ENCODE measurements at places on chromosomes 13 and 19.

DNA sequence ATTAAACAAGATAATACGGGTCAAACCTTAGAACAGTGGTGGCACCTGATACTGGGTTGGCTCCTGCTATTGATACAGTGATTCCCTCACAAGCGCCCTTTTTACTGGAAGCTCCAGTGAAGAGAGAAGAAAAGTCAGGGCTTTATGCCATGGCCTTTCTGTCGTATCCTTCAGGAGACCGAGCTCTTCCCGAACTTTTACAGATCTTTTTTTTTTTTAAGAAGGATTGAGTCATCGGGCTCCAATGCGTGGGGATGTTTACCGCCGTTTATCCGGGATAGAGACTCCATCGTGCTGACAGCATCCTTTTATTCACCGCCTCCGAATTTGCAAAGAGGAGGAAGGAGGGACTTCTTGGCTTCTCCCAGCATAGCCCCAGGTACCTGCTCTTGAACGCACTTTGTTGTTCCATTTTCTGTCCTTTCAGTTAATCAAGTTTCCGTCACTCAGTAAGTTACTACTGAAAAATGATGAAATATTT, 574 bp downstream of the ZNF227 start:
- peak; percentile 69 for DNase-seq

- no peak for DNase-seq
These were observed 66.0 kb upstream of the DOCK9 start for GRCh38 chr13:99043831-99044231.

- no peak for DNase-seq
These were observed 2.8 kb upstream of the DZIP1 start for GRCh38 chr13:95647321-95647720.

- no peak for DNase-seq
These were observed 115.3 kb downstream of the SOX1 start for GRCh38 chr13:112182251-112182650.

DNA sequence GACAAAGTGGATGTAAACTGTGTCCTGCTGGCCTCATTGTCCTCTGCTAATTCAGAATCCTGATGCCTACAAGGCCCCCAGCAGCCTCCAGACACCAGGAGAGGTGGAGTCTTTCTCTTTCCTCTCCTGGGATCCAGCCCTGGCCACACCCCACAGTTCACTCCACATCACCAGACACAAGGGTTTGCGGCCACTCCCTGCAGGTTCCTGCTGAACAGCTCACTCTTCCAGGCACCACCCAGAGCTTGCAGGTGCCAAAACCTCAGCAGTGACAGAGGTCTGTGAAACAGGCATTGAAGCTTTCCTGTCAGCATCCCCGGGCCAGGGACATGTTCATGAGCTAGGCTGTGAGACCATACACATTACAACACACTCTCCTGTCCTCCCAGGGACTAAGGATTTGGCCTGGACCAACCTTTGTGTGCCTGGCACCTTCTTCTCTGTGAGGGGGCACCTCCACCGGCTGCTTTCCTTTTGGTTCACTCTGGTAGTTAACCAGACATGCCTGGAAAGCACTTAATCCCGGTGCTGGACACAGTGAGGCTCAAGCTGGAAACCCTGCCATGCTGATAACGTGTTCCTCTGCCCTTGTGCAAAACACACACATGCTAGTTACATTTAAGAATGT, 11.1 kb upstream of the ATP12A start:
- DNase-seq = peak; percentile 42

DNA sequence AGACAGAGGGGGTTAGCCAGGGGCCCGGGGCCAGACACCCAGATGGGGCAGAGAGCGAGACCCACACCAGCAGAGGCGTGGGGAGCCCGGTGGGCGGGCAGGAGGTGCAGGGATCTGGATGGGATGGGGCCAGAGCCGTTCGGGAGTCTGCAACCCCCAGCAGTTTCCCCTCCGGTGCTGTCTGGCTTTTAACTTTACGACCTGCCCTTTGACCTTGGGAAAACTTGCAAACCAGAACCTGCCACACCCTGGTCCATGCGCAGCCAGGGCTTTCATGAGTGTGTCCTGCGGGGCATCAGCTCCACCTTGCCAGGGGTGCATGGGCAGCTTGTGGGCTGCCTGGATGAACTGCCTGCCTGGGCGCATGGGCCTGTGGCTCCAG, 9.8 kb downstream of the JOSD2 start:
- DNase-seq = no peak

- DNase-seq = peak; percentile 55
These were observed 15.3 kb downstream of the TTYH1 start for GRCh38 chr19:54430306-54431254.

GRCh38 chr13:39859898-39860297, 204.4 kb downstream of the COG6 start:
- DNase-seq = no peak

- peak; percentile 62 for DNase-seq
These were observed 85.6 kb downstream of the RXFP2 start for GRCh38 chr13:31824705-31825517.

DNA sequence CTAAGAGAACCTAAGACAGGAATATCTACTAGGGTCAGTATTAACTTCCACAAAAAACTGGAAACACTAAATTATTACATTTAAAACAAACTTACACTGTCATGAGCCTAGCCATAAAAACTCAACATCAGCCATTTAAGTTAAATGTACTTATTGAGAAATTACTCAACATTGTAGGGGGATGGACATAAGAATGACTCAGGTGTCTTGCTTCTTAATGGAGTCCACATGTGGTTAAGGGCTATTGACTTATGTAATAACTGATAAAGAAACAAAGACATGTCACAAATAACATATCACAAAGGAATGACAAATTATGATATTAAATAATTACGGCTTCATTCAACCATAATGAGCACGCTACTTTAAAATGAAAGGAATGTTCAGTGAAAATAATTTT, 36.2 kb downstream of the CLDN10 start:
- DNase-seq = peak; percentile 50

DNA sequence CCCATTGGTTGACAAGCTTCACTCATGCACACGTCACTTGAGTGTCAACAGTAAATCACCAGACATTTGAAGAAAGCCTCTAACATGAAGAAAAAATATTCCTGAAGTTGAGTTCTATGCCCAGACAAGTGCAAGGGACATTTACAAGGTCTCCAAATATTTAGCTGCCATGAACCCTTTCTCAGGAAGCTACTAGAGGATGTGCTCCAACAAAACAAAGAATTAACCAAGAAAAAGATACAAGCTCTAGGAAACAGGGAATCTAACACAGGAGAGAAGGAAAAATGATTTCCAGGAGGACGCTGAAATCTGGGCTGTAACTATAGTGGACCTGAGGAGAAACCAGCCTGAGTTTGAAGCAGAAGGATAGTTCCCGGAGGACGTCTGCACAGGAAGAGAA, 45.7 kb upstream of the KATNAL1 start:
- no peak for DNase-seq

DNA sequence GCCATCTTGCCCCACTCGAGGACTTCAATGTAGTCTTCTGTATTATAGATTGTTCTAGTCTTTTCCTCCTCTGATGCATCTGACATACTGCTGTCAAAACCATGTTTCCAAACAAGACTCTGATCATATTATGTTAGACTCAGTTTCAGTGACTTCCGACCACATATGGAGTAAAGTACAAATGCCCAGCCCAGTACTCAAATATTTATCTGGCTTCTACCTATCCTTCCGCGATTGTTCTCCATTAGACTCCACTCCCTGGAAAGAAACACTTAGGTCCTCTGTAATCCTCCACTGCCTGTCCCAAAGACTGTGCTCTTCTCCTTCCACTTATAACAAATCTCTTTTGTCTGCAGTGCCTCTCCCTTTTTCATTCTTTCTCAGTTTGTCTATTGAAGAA, 439.5 kb downstream of the EFNB2 start:
- no peak for DNase-seq

- no peak for DNase-seq
These were observed 760.4 kb downstream of the SLITRK1 start for GRCh38 chr13:83121896-83122295.

GRCh38 chr19:38742296-38742695, 2.0 kb downstream of the CAPN12 start:
- DNase-seq = no peak

DNA sequence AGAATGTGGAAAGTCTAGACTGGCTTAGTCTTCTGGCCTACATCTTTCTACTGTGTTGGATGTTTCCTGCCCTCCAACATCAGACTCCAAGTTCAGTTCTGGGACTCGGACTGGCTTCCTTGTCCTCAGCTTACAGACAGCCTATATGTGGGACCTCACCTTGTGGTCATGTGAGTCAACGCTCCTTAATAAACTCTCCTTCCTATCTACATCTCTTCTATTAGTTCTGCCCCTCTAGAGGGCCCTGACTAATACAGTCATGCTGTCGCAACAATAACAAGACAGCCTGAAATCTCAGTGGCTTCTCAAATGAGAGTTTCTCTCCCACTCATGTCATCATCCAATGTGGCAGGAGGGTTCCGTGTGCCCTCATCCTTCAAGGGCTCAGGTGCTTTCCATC, 347.8 kb downstream of the MZT1 start:
- DNase-seq = no peak

DNA sequence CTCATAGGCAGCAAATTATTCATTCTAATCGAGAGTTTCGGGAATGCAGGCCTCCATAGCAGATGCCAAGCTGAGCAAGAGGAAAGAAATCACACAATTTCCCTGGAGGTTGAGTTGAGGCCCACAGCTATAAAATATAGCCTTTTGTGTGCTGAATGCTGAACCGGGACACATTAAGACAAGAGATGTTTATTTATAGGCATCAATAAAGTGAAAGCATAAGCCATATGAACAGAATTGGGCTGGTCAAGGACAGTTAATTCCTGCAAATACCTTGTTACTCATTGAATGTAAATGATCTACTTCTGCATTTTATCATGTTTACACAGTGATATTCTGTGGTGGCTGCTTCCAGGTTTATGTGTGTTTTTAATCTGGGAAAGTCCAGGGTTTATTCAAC, 461.7 kb downstream of the KLF12 start:
- no peak for DNase-seq

DNA sequence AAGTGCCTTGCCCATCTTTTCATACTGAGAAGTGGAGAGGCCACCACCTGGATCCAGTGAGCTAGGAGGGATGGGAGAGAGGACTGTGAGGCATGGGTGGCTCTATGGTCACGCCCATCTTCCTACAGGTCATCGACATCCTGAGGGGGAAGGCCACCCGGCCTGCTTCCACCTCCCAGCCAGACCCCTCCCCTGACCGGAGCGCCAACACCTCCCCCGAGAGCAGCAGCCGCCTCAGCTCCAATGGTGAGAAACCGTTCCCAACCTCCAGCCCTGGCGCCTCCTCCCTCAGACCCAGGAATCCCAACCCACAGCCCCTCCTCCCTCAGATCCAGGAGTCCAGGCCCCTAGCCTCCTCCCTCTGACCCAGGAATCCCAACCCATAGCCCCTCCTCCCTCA, 10.1 kb downstream of the BCL3 start:
- no peak for DNase-seq

- no peak for DNase-seq
These were observed 688 bp downstream of the ZNF606 start for GRCh38 chr19:58001895-58002369.

DNA sequence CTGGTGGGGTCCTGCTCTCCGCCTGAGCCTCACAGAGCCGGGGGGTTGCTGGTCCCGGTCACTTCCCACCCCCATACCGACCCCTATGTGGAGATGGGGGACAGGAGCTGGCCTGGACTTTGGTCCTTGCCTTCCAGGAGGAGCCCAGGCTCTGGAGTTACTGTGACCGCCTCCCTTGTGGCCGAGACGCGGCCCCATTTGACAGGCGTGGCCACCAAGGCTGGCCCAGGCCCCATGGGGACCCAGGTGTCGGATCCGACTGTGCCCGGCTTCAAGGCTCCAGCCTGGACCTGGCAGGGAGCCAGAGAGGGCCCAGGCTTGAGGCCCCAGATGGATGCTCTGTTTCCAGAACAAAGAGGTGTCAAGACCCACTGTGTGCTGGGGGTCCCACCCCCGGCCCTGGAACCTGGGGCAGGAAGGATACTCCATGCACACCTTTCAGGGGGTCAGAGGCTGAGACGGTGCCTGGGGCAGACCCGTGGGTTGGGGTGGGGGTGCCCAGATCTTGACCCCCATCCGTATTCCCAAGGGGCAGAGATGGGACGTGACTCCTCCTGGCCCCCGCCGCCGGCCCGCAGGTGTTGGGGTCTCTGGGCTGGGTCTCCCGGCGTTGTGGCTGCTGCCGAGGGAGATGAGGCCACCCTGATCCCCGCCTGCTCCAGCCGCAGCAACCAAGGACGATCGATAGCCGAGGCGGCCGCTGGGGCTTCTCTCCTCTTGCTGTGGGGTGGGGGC, 47.8 kb upstream of the TCF3 start:
- DNase-seq = no peak
